Motor neuron (in vitro differentiated cells): ENCODE measurements at places on chromosomes 1 and 21. TPM values are rescaled to one million over a fixed set of nuclear protein-coding genes. Genes with fewer than 3 reads are reported as not detected.

Gene TMPRSS3
- 0.14 and 0.21 TPM in 2 replicates for total RNA-seq

GRCh38 chr1:205590777-205591513 lies 40.9 kb downstream of the ELK4 start:
- ATAC-seq, result no peak

DNA sequence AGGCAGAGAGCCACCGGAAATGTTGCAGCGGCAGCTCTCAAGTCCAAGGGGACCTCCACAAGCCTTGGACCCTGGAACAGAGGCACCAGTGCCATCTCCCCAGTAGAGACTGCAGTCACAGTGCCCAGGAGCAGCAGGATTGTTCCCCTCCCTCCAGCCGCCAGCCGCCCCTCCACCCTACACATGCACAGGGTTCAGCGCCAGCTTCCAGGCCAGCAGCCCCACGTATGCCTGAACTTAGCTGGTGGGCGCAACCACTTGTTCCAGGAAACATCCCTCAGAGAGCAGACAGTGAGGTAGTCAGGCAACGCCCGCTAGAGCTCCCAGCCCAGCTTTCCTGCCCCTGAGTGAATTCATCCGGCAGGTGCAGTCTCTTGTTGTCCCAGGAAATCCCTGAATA lies 1098.1 kb upstream of the NCAM2 start:
- no peak for ATAC-seq

DNA sequence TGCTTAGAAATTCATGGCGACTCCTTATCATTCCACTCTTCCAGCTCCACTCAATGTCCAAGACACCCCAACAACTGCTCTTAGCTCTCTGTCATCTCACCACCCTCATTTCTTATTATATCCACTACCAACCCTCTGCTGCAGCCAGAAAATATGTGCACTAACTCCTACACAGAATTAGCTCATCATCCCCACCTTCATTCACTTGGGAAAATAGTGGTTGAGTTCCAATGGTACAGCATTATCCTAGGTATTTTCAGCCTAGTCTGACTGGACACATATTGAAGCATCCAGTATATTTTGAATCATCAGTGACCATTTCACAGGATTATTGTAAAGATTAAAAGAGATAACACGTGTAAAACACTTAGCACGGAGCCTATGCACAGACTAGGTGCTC lies 16.7 kb upstream of the VSIG8 start:
- ATAC-seq, result no peak

- ATAC-seq, result peak; percentile 49
These were observed 98.5 kb downstream of the DISC1 start for GRCh38 chr1:231724876-231725647.

DNA sequence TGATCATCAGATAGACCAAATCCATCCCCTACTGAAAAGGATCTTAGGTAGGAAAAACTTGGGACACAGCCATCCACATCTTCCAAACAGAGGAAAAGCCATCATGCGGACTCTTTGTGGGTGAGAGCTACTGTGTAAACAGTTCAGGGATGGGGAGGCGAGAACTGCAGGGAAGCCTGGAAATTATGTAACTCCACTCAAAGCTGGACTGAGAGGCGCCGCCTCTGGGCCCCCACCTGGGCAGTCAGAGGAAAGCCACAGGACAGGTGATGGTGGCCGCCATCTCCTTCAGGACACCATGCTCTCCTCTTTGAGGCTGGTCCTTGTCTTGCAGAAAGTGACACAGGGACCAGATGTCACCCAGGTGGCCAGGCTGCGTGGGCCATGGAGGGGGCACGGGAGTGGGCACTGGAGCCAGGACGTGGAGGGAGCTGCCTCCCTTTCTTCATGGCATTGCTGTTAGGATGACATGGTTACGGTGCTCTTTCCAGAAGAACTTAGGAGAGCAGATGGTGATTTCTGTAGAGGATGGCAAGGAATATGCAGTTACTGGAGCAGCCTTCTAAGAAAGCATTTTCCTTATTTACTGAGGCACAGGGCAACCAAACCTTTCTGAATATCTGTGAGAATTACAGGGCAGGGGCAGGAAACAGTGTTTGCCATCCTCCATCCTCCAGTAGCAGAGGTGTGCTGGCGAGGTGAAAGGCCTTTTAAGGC lies 32.0 kb upstream of the TDRD10 start:
- peak; percentile 4 for ATAC-seq

DNA sequence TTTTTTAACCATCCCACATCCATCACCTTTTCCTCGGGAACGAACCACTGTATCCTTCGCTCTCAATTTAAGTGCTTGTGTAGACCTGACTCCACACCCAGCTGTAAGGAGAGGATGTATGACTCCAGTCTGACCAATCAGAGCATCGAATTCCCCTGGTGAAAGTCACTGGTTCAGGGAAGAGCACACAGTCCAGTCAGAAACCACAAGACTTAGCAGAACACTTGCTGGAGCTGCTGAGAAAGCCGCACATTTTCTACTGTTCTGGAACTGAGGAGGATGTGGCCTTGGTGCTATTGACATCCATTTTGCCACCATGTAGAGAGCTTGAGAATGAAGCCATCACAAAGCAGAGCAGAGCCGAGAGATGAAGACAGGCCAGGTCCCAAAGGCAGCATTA lies 59.9 kb upstream of the CNN3 start:
- ATAC-seq, result no peak
